ENCODE measurements at places on chromosomes 3 and 15.

GRCh38 chr15:41782371-41783282 is 8.3 kb downstream of the MAPKBP1 start:
- DNase-seq = no peak

DNA sequence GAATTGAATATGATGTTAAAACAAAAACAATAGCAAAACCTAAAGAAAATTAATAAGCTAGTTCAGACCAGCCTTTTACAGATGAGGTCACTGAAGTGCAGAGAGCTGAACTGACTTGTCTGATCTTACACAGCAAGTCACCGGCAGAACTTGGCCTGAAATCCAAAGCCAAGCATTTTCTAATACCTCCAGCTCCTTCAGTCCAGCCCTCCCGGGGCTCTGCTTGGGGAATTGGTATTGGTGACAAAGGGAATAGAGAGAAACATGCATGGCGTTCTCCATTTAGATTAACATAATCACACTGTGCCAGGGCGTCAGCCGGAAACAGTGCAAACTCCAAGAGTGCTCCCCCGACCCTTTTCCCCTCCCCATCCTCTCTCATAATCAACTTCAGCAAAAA is 14.1 kb upstream of the ZSCAN2 start:
- no peak for DNase-seq

GRCh38 chr3:143824735-143825385 is 23.4 kb downstream of the SLC9A9 start:
- no peak for DNase-seq

- DNase-seq = no peak
These were observed 261.3 kb upstream of the NR2E3 start for GRCh38 chr15:71549091-71549490.

- no peak for DNase-seq
These were observed 186.2 kb downstream of the GOLGA6L6 start for GRCh38 chr15:20355256-20355868.

GRCh38 chr3:54433846-54434245 is 311.5 kb downstream of the CACNA2D3 start:
- no peak for DNase-seq

- DNase-seq = no peak
These were observed 15.8 kb upstream of the CYP11A1 start for GRCh38 chr15:74383286-74383685.

DNA sequence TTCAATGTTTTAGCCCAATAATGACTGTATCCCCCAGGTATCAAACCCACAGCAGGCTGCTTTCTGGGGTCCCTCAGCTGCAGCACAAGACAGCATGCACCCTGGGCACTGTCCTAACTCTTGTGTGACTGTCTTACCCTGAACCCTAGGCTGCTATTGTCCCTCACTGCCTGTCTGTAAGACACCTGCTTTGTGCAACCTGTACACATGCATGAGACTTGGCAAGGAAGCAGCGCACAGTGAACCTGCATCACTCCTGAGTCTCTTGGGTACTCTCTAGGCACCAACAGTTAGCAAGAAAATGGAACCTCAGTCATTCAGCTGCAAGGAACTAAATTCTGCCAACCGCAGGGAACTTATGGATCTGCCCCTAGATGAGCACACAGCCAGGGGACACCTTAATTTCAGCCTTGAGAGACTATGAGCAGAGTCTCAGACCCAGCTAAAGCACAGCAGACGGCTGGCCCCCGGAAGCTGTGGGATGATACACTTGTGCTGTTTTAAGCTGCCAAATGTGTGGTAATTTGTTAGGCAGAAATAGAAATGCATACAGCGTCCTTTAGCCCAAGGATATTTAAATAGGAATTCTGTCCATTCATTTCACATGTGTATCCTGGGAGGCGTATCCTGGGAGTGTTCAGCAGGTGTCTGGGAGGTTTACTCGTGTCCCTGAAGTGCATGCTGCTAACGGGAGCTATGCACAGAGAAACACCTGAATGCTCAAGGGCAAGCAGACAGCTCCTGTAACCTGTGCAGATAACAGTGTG is 223.8 kb downstream of the KLF13 start:
- DNase-seq = no peak

DNA sequence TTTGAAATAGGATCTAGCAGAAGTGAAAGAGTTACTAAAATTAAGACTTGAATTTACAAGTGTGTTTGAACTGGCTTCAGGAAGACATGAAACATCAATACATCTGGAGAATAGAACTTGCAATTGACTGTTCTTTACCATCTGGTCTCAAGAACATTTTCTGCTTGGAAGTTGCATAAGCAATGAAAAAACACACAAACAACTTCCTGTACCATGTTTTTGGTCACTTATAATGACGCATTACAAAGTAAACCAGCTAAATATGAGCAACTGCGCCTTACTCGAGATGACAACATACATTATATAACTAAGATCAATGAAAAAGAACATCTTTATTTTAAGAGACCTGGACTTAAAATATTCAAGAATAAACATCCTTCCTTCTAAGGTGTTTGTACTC is 112.5 kb downstream of the TIGIT start:
- no peak for DNase-seq

- no peak for DNase-seq
These were observed 52.8 kb downstream of the ITGA11 start for GRCh38 chr15:68379058-68379758.
